Progenitor cell of endocrine pancreas (in vitro differentiated cells): ENCODE measurements at places on chromosomes 6 and 20. TPM values are rescaled to one million over a fixed set of nuclear protein-coding genes. Genes with fewer than 3 reads are reported as not detected.

GRCh38 chr6:165426892-165427291 lies 117.5 kb upstream of the C6orf118 start:
- no peak for DNase-seq

- no peak for DNase-seq
Measured at GRCh38 chr6:89386917-89387491, 25.1 kb downstream of the RRAGD start.

- DNase-seq, result no peak
Measured at GRCh38 chr6:13071550-13072345, 256.6 kb downstream of the TBC1D7 start.

GRCh38 chr6:11066505-11067347 lies 22.6 kb upstream of the ELOVL2 start:
- DNase-seq, result no peak

GRCh38 chr20:21161926-21162325 lies 36.0 kb downstream of the KIZ start:
- no peak for DNase-seq

- no peak for DNase-seq
Measured at GRCh38 chr6:137727216-137727765, 139.8 kb upstream of the TNFAIP3 start.

- DNase-seq, result no peak
Measured at GRCh38 chr20:35443003-35443402, 5.0 kb upstream of the GDF5 start.

- no peak for DNase-seq
Measured at GRCh38 chr20:57667924-57668782, 41.7 kb downstream of the PMEPA1 start.

DNA sequence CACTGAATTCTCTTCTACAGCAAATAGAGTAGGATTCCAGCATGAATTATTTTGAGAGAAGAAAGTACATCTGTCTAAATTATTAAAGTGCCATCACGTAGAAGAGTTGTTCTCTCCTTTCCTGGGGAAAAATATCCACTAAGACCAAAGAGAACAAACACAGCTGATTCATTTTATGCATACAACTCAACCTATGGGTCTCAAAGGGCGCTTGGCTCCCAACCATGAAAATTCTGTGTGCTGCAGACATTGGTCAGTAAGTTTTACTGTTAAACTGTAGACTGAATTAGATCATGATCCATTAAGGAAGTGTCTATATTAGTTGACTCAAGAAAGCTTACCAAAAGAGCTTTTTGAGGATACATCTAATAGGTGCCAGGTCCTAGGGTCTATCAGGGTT lies 83.5 kb downstream of the FRK start:
- no peak for DNase-seq

DNA sequence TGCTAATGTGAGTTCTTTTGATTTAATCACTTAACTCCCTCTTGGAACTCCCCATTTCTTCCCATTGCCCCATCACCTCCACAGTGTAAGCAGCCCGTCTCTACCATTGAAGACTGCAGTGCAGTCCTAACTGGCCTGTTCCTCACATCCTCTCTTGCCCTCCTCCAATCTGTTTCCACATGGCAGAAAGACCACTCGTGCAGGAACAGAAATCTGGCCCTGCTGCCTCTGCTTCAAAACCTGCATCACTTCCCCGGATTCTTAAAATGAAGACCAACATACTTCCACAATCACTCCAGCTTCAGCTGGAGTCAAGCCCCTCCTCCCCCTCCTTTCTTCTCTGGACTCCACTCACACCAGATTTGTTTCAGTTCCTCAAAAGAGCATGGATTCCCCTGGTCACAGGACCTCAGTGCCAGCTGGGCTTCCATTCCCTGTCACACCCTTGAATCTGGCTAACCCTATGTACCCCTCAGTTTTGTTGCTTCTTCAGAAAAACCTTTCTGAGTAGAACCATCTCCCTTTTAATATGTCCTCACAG lies 802.3 kb downstream of the MAFB start:
- no peak for DNase-seq

- DNase-seq, result no peak
Measured at GRCh38 chr20:11901127-11901526, 16.6 kb upstream of the BTBD3 start.

GRCh38 chr6:128531696-128532095 lies 11.3 kb upstream of the PTPRK start:
- DNase-seq, result no peak

GRCh38 chr20:3227506-3227905 lies 11.5 kb downstream of the SLC4A11 start:
- no peak for DNase-seq

DNA sequence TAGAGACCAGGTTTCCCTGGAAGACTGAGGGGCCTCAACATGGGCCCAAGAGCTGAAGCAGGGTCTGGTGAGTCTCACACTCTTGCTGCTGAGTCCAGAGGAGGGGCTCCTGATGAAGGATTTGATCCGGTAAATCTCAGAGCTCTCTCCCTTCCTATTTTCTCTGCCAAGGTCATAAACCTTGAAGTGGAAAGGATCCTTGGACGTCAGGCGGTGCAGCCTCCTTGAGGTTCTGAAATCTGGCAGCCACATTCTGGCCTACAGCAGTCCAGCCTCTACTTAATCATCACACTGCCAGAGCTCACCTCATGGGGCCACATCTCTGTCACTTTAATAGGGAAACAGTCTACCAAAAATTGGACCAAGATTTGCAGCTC lies 24.0 kb downstream of the ACSS1 start:
- DNase-seq, result no peak

DNA sequence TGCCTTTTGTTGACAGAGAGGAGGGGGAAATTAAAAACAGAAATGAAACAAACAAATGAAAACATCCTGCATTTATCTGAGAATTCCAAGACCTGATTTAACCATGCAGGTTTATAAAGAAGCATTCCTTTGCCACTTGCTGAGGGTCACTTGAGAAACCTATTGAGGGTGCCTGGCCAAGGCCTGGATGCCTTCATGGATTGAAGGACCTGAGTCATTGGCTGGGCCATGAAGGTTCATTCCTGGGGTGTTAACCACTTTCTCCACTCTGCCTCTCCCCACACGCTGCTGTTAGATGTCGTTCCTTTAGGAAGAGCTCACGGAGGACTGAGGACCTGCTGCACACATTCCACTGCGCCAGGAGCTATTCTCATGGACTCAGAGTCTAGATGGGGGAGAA lies 49.7 kb downstream of the DAAM2 start:
- DNase-seq, result no peak

GRCh38 chr6:85977661-85978060 lies 335.0 kb upstream of the SYNCRIP start:
- DNase-seq, result no peak

GRCh38 chr6:97677626-97678025 lies 394.6 kb upstream of the MMS22L start:
- DNase-seq, result no peak

DNA sequence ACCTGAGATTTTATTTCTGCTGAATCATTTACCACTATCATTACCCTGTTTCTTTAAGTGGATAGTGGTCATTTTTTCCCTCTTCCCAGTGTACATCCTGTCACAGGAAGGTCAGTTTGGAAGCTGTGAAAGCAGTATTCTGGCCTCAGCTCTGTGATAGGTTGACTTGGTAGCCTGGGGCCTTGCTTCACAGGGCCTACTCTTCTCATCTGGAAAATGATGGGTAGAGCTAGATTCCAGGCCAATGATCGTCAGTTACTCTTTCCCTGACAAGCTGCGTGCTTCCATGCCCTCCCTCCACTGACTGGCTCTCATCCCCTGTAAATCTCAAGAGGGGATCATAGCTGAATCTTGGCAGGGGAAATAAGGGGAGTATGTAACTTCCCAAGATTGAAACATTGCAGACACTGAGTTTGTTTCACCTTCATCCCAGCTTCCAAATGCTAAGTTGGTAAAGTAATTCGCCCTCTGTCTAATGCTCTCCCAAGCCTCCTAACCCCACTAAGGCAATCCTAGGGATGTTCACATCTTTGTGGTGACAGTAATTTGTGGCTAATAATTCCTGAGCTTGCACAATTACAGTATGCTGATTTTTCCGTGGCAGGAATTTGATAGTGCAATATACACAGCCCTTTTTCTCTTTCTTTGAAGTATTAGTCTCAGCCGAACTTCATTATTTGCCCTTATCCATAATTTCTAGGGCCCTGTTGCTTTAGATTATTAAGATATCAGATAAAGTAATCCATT lies 51.2 kb downstream of the VAPB start:
- no peak for DNase-seq

GRCh38 chr20:39835130-39835842 lies 853.8 kb downstream of the MAFB start:
- no peak for DNase-seq

DNA sequence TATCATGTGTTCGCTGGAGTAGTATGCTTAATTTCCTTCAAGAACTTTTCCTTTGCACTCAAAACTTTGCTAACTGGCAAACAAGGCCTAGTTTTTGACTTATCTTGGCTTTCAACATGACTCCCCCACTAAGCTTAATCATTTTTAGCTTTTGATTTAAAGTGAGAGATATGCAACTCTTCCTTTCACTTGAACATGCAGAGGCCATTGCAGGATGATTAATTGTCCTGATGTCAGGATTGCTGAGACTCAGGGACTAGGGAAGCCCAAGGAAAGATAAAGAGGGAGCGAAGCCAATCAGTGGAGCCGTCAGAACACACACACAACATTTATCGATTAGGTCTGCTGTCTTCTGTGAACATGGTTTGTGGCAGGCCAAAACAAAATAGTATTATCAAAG lies 491.4 kb downstream of the CBLN4 start:
- DNase-seq, result no peak

GRCh38 chr20:11132819-11133415 lies 459.1 kb upstream of the JAG1 start:
- no peak for DNase-seq

DNA sequence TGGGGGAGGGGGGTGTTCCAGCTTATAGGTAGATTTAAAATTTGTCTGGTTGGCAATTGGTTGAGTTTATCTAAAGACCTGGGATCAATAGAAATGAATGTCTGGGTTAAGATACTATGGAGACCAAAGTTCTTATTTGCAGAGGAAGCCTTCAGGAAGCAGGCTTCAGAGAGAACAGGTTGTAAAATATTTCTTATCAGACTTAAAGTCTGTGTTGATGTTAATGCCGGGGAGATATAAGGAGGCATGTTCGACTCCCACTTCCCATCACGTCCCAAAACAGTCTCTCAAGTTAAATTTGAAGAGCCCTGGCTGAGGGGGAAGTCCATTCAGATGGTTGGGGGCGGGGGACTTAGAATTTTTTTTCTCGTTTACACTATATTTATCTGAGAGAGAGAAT lies 12.3 kb upstream of the BLCAP start:
- no peak for DNase-seq

DNA sequence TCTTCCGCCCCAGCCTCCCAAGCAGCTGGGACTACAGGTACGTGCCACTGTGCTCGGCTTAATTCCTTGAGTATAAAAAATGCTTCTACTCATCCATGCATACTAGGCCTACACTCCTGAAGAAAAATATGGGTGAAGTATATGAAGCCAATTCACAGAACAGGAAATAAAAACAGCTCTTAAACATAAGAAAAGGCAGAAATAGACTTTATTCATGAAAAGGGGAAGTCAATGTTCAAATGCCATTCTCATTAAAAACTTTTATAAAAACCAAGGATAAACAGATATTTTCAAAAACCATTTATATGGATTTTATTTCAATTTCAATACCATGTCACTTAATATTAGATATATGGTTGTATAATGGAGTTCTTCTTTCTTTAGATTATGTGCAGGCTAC lies 18.3 kb downstream of the SERPINB9 start:
- DNase-seq, result no peak

DNA sequence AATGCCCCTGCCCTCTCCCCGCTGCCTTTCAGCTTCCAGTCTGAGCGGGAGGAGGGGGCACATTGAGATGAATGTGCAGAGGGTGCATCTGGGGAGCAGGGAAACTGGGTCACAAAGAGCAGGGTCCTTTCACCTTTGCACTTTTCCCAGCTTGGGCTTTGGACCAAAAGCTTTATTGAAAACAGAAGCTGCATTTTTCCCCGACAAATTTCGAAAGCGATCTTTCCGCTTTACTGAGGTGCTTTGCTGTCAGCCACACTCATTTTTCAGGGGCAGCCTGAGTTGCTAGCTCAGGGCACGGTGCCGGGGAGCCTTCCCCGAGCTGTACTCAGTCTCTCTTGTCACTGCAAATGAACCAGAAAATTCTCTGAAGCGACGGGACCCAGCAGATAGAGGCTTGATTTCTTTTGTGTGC lies 283.7 kb upstream of the SOX4 start:
- no peak for DNase-seq

DNA sequence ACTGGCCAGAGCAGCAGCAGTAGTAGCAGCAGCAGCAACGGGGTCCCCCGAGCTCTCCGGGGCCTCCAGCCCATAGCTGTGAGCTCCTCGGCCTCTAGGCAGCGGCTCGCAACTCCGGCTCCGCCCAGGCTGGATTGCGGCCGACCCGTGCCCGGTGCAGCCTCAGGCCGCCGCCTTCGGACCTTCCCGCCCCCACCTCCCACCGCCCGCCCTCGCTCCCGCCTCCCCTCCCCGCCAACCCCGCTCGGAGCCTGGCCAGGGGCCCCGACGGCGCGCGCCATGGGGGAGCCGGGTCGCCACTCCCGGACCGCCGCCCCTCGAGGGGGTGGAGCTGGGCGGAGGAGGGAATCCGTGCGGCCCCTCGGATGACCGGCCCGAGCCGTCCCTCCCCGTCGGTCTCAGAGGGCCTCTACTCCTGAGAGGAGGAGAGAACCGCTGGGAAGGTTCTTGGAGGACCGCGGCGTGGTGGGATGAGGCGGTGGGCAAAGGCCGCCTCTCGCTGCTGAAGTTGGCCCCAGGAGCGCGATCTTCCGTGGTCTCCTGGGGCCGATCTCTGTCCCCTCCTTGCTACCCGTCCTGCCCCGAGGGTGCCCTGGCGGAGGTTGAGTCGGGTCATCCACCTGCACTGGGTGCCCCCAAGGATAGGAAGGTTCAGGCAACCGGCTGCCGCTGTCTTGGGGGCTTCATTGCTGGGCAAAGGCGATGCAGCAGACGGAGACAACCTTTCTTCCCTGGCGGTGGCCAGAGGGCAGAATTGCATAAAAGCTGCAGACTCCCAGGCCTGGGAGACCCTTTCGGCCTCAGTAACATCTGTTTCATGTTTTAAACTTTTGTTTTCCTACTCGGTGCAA lies at the start of gene ADAM33:
Gene ADAM33, minus strand, starts transcription at position 80 of the 851 bp plus-strand sequence. Its CDS starts 6 bp downstream, at position 74.
- DNase-seq, result no peak

DNA sequence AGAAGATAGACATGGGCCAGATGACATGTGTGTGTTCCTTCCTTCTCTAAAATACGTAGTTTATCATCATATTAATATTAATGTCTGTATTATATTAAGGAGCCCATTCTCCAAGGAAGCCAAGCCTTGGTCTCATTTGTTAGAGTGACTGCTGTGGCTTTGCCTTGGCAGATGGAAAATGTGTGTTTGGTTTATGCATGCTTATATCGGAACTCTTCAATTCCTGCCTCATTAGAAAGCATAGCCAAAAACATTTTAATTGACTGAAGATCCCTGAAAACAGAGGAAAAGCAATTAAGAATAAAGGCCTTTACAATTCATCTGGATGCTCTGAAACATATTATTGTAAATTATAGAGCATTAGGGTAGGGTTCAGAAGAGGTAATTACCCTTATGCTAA lies 106.4 kb downstream of the COL9A1 start:
- DNase-seq, result no peak

OXT gene
- total RNA-seq, result not detected in 2 replicates

FAM184A gene
- total RNA-seq, result 20.9 and 23.0 TPM in 2 replicates

DEF6 gene
- total RNA-seq, result 5.7 and 5.9 TPM in 2 replicates

RPP21 gene
- total RNA-seq, result 53.7 and 59.4 TPM in 2 replicates

PERP gene
- 68.3 and 75.3 TPM in 2 replicates for total RNA-seq

CCN6 gene
- total RNA-seq, result not detected in 2 replicates

METTL24 gene
- total RNA-seq, result 10.0 and 14.8 TPM in 2 replicates

ACSS1 gene
- 0.67 and 0.72 TPM in 2 replicates for total RNA-seq

ZNF311 gene
- 0.91 and 1.4 TPM in 2 replicates for total RNA-seq

KHDC1L gene
- total RNA-seq, result not detected in 2 replicates

HLA-A gene
- total RNA-seq, result 198 and 204 TPM in 2 replicates

SAMD10 gene
- total RNA-seq, result 12.8 and 14.0 TPM in 2 replicates

PHACTR1 gene
- total RNA-seq, result 8.6 and 8.7 TPM in 2 replicates
